ENCODE measurements at places on chromosomes 2 and 18.

GRCh38 chr2:191557841-191558240 lies 120.1 kb upstream of the NABP1 start:
- DNase-seq, result no peak

- no peak for DNase-seq
Observed at GRCh38 chr2:127047054-127047453, 59.9 kb downstream of the BIN1 start.

GRCh38 chr2:161905389-161906046 lies 168.5 kb downstream of the DPP4 start:
- peak; percentile 11 for DNase-seq

DNA sequence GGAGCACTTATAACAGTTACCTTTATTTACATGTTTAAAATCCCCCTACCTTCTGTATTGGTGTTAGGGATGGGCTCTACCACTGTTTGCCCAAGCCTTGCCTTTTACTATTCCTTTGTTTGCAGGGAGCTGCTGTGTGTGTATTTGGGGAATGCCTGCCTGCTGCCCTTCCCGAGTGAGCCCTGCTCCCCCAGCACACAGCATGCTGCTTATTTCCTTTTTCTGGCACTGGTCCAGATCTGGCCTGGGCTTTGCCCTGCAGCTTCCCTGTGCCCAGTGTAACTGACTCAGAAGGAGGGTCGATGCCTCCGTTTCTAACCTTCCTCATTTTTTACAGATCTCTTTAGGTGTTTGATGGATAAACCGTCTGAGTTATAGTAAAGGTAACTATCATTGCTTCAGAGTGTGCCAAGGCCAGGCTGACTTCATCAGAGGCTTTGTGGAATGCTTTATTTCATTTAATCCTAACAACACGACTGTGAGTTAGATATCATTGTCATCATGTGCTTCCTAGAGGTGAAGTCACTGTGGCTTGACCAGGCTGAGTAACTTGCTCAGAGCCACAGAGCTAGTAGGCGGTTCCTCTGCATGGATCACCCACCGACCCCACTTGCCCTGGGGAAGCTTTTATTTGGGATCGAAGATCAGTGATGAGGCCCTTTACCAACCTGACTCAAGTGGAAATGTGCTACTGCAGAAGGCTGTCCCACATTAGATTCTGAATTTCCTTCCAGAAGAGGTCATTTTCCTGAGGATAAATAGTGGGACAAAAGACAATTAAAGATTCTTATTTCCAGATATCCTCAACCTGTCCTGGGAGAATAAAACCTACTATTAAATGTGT lies 238.8 kb downstream of the ZNF407 start:
- no peak for DNase-seq

- DNase-seq, result no peak
Observed at GRCh38 chr18:32711862-32712261, 61.0 kb downstream of the KLHL14 start.

DNA sequence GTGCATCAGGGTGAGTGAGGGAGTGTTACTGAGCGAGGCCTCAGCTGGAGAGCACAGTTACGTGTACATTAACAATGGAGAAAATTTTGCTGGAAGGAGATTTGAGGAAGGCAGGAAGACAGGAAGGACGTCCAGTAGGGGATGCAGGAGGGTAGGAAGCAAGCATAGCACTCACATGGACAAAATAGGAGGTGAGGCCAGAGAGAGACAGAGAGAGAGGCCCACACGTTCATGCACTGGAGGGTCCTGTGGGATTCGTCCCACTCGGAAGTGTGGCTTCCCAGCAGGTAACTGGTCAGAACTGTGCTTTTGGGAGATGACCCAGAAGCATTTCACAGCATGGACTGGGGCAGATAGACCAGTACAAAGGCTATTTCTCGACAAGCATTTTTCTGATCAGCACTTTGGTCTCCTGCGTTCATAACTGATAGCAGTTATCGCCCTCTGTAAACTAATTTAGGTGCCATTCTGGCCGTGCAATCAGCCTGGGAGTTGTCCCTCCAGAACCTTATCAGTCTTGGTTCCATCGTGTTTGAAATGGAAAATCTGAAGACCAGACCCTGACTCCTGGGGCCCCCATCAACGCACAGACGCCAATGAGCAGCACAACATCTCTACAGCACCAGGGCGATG lies 5.7 kb downstream of the LCT start:
- DNase-seq, result no peak

- DNase-seq, result no peak
Observed at GRCh38 chr2:41920812-41921211, 127.0 kb upstream of the PKDCC start.

- no peak for DNase-seq
Observed at GRCh38 chr2:27912512-27912911, 22.0 kb downstream of the BABAM2 start.
